ENCODE measurements at places on chromosomes 2 and 18.
A peak's percentile ranks its signal among the peaks of the same experiment; 100 is the strongest.

- peak; percentile 51 for DNase-seq
Observed at GRCh38 chr2:48600204-48600813, 17.3 kb upstream of the GTF2A1L start.

DNA sequence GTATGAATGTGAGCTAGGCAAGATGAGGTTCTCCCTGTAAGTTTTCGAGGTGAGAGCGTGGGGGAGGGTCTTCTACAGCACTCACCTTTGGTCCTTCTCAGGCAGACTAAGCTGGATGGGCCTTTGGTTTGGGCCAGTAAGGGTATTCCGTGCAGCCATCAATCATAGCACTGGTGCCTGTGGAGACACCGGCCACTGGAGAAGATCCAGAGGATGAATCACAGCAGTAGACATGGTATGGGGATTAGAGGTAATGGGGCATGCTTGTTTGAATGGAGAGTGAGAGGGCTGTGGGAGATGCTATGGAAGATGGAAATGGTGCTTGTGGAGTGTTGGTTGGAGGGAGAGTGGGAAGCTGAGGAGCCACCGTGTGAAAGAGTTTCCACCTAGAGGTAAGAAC, 16.1 kb downstream of the MAPRE3 start:
- no peak for DNase-seq

GRCh38 chr2:170747921-170748320, 22.3 kb upstream of the ERICH2 start:
- DNase-seq: no peak

DNA sequence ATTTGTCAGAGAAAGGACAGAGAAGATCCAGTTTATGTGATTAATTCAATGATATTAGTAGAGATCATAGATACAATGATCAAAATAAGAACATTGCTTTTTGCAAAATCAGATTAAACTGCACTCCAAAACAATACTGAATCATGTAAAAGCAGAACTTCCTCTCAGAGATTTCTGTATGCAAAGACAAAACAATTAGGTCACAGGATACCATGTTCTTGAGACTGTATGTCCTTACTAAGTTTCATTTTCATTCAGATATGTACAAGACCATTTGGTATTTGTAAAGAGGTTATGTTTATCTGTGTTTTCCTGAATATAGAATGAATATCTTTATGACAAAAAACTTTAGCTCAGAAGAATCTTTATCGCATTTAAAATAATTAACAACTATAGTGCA, 161.8 kb downstream of the DLGAP1 start:
- no peak for DNase-seq

GRCh38 chr2:60385648-60386047, 167.8 kb downstream of the BCL11A start:
- DNase-seq: no peak

Measured in urothelium cell line (cell line).